Fibroblast of the conjunctiva (primary cell): ENCODE measurements at places on chromosomes 13 and 19.

GRCh38 chr13:111853721-111854120, 213.2 kb upstream of the SOX1 start:
- no peak for DNase-seq

- no peak for DNase-seq
These were observed 9.0 kb upstream of the CIRBP start for GRCh38 chr19:1259876-1260748.

GRCh38 chr13:40996426-40997092, 22.6 kb downstream of the ELF1 start:
- no peak for DNase-seq

GRCh38 chr19:33701565-33701964, 79.8 kb downstream of the CHST8 start:
- DNase-seq = no peak

DNA sequence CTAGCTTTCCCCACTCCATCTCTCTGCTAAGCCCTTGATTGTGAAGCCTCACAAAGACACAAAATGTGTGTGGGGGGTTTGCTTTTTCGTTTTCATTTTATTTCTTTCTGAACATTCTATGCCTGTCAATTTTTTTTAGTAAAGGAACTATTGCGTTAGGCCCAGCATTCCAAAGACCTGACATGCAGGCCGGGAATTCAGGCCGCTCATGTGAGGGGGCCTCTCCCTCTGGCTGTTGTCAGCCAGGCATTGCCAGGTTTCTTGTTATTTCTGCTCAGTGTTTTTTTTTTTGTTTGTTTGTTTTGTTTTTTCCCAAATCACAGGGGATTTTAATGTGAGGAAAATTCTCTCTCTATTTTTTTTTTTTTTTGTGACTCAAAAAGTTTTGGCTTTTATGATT, 10.3 kb upstream of the MEDAG start:
- peak; percentile 82 for DNase-seq

DNA sequence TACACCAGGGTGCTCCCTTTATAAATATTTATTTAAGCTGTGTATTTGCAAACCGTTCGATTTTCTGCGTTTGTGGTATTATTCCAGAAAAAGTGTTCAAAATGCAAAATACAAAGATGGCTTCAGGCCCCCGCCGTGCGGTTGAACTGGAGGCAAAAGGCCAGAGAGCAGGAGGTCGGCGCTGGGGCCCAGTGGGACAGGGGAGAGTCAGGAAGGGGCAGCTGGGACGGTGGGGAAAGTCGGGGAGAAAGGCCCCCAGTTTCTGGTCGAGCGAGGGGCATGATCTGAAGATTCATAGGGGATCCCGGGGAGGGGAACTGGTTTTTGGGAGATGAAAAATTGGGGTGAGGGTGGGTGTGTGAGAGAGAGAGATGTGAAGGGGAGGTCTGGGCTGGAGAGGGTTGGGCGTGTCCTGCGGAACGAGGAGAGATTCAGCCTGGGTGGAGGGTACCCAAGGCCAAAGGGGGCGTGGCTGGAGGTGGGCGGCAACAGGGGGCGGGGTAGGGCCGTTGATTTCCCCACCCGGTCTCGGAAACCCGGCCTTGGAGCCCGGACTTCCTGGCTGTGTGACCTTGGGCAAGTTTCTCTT, 678 bp downstream of the ISOC2 start:
- peak; percentile 82 for DNase-seq

- peak; percentile 13 for DNase-seq
These were observed 27.9 kb upstream of the ONECUT3 start for GRCh38 chr19:1725100-1726064.

DNA sequence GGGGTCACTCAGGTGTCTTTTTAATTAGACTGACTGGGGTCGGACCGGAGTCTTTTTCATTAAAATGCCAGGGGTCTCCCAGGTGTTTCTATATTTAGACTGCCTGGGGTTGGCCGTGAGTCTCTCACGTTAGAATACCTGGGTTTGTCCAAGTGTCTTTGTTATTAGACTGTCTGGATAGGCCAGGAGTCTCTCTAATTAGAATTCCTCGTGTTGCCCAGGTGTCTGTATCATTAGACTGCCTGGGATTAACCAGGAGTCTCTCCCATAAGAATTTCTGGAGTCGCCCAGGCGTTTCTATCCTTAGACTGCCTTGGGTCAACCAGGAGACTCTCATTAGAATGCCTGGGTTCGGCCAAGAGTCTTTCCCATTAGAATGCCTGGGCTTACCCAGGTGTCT, 1445.7 kb downstream of the UQCRFS1 start:
- DNase-seq = no peak

DNA sequence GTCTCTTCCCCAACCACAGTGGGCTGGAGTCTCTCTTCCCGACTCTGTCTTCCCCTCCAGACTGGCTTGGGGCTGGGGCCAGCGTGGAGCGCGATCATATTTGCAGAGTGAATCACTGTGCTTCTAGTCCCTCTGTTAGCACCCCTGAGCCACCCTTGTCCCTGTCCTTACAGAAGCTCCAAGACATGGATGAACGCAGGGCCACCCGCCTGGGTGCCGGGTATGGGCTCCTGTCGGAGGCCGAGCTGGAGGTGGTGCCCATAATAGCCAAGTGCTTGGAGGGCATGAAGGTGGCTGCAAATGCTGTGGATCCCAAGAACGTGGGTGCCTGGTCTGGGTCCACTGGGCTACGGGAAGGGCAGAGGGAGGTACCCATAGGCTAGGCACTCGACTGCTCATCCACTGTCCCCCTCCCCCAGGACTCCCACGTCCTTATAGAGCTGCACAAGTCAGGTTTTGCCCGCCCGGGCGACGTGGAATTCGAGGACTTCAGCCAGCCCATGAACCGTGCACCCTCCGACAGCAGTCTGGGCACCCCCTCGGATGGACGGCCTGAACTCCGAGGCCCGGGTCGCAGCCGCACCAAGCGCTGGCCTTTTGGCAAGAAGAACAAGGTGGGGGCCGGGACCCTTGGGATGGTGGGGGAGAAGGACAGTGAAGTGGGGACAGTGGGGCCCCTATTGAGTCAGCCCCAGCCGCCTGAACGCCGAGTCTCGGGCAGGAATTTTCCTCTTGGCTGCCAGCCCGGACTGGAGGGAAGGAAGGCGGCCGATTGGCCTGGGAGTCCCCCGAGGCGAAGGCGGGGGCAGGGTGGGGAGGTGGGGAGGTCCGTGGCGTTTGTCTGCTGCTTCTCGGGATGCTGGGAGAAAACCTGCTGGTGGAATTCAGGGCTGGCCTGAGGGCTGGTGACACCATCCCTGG, 5.2 kb downstream of the TRIP10 start:
- peak; percentile 76 for DNase-seq

DNA sequence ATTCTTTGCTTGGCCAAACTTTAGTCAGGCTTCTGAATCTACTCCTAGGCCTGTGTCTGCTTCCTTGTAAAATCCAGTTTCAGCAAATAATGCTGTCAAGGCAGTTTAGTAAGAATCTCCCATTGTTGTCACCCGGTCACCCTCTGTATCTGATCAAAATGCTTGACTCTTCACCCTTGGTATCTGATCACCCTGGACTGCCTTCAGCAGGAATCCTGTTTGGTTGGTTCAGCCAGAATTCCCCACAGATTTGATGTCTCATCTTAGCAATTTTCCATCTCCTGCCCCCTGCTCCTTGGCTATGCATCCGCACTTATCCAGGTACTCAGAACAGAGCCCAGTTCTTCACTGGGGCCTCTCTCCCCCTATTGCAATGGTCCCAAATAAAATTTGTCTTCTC, 172.4 kb upstream of the UBL3 start:
- DNase-seq = no peak

DNA sequence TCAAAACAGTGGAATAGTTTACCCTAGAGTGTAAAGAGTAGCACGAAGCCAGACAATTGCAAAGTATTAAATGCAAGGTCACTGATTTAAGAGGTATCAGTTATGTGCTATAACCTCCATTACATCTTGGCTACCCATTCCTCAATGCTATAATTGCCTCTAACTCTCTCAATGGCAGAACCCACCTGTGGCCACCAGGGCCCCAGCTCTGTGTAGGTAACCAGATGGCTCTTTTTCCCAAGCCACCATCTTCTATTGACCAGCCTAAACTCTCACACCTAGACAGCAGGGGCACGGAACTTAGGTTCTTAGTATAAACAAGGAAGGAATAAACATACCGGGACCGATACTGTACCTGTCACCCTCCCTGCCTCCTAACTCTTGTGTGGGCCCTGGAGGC, 277.6 kb downstream of the PCDH9 start:
- no peak for DNase-seq

GRCh38 chr13:107296804-107297203, 728.9 kb upstream of the ARGLU1 start:
- DNase-seq = no peak

DNA sequence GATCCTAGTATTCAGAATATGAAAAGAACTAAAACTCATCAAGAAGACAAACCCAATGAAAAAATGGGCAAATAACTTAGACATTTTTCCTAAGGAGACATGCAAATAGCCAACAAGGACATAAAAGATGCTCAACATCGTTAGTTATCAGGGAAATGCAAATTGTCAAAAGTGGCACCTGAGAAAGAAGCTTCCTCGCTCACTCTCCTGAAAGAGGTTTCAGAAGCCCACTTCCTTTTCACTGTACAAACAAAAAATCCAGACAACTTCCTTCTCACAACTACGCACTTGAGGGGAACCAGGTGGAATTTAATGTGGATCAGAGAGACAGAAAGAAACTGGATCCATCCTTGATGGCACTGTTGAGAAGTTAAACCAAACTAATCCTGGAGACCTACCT, 41.5 kb downstream of the KLF12 start:
- DNase-seq = no peak

DNA sequence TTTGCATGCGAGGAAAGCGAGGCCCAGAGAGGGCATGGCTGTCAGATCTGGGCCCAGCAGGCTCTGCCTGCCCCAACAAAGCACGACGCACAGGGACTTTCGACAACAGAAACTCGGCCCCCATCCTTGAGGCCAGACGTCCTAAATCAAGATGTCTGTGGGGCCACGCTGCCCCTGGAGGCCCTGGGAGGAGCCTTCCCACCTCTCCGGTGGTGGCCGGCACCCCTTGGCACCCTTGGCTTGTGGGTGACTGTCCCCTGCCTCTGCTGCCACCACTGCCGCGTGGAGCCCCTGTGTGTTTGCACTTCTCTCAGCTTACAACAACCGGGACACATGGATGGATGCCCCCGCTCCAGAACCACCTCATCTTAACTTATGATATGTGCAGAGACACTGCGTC, 4.4 kb downstream of the WDR18 start:
- no peak for DNase-seq

- DNase-seq = no peak
These were observed 22.4 kb downstream of the LRCH1 start for GRCh38 chr13:46575301-46575771.
